ENCODE measurements at places on chromosomes 11 and 22.

DNA sequence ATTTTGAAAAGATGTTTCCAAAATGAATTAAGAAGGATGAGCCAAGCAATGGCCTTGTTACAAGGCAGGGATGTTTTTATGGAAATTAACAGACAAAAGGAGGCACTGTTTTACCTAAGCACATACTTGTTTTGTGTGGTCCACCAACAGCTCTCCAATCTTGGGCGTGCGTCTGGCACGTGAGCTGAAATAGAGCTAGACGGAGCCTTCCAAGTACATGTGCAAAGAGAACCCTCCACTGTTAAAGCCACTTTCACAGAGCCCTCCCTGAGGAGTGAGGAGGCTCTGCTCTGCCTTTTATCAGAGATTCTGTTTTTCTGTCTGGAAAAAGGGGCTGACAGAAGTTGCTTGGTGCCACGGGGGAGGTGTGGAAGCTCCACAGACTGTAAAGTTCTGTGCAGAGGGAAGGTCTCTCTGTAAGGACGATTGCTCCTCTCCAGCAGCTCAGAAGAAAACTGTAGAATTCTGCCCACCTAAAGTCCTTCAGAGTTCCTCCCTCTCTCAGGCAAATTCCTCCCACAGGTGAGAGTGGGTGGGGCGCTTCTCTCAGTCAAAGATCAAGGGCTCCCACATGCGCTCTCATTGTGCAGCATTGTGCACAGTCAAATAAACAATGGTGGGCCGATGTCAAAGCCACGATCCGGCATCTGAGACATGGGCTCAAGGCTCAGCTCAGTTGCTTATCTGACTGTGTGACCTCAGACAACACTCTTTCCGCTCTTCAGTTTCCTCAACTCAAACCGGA, 92.6 kb upstream of the CSNK2A3 start:
- DNase-seq: no peak

DNA sequence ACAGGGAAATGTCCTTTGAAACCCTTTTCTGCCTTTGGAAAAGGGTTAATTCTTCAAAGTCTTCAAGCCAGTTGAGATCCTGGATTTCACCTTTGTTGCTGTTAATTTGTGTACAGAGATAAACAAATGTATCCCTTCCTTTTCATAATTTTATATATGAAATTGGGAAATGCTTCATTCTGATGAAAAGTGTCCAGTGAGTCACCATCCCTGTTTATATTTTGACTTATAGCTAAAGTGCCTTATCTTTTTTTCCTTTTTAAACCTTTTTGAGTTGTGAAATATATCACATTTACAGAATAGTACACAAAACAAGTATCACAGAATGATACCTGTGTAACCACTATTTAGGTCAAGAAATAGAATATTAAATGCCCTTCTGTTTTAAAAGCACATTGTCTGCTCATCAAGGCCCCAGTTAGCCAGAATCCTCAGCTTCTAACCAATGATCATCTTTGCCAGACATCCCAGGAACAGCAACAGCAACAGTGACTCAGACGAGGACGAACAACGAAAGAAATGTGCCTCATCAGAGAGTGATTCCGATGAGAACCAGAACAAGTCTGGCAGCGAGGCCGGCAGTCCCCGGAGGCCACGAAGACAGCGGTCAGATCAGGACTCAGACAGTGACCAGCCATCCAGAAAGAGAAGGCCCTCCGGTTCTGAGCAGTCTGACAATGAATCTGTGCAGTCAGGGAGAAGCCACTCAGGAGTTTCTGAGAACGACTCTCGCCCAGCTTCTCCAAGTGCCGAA, 27.3 kb downstream of the CTR9 start:
- no peak for DNase-seq

GRCh38 chr11:112828421-112828820, 132.8 kb upstream of the NCAM1 start:
- DNase-seq: no peak

GRCh38 chr11:119515771-119516400, 92.9 kb upstream of the THY1 start:
- DNase-seq: no peak

GRCh38 chr11:106172386-106172991, 95.0 kb downstream of the AASDHPPT start:
- DNase-seq: no peak

DNA sequence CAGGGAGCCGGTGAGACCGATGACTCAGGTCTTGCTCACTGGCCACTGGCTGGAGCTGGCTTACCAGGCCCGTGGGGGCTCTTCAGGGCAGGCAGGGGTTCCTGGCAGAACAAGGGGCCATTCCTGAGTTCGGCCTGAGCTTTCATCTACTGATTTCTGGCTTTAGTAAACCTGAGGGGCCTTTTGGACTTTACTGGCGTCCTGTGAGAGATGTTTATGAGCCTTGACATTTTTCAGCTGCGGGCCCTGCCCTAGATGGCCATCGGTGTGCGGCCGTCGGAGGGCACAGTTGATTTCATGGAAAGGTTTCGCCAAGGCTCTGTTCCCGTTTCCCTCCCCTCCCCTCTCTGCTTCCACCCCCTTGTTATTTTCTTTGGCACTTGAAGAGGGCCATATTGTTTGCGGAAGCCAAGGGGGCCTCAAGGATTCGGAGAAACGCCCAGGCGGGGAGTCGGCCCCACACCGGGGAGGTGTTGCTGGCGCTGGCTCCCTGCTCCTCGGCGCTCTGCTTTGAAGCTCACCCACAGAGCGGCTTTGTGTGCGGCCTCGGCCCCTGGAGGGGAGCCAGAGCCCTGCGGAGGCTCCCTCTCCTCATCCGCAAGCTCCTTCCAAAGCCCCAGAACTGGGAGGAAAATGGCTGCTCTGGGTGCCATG, 17.7 kb downstream of the ELF5 start:
- no peak for DNase-seq

GRCh38 chr22:44364751-44365130, 52.0 kb upstream of the SHISAL1 start:
- no peak for DNase-seq

DNA sequence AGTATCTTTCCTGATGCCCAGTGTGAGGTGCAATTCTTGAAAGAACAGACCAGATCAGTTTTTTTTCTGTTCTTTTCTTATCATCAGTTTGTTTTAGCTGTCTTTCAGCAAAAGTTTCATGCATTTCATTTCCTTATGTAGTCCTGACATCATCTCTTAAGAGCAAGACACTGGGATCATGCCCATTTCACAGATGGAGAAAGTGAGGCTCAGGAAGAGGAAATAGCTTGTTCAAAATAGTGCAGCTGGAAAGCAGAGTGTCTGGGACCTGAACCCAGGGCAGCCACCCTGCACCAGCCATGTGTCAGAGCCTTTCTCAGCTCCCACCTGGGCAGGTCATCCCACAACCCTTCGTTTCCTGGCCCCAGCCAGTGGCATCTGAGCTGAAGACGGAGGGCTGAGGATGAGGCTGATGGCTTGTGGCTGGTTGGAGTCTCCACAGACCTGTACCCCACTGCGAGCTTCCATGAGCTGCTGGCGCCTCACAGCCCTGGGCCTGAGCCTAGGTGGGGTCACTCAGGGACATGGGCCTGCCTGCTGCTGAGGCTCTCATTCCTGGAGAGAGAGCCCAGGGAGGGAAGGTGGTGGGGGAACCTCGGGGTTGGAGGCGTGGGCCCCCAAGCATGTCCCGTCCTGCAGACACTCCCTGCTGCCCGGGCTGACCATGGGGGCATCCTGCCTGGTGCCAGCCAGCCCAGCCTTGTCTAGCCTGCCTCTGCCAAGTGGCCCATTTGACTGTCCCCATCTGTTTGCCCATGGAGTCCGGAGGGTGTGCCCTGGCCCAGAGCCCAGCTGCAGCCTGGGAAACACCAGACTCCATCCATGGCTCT, 61.8 kb downstream of the SMIM38 start:
- no peak for DNase-seq

DNA sequence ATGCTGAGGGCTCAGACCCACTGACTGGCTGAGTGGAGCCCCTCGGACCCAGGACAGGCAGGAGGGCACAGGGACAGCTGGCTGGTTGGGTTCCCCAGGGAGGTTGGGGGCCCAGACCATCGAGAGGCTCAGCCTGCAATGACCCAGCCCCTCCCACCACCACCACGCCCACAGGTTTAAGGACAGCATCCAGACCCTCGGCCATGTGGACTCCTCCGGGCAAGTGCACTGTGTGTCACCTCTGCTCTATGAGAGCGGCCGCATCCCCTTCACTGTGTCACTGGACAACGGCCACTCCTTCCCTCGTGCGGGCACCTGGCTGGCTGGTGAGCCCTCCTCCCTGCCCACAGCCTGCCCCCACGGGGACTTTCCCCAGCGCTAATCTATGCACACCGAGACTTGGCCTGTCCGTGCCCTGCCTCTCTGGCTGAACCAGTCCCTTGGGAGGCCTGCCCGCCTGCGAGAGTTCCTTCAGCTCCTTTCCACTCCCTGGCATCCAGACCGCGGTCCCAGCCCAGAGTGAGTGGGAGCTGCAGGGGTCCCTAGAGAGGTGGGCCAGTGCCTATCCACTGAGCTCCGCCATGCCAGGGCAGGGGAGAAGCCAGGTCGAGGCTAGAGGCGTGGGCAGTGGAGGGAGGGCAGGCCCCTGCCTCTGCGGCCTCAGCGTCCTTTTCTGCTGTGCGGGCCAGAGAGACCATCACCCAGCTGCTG, 2.2 kb downstream of the SUSD2 start:
- DNase-seq: no peak

- no peak for DNase-seq
Measured at GRCh38 chr11:57391539-57391938, 1.1 kb upstream of the PRG2 start.

DNA sequence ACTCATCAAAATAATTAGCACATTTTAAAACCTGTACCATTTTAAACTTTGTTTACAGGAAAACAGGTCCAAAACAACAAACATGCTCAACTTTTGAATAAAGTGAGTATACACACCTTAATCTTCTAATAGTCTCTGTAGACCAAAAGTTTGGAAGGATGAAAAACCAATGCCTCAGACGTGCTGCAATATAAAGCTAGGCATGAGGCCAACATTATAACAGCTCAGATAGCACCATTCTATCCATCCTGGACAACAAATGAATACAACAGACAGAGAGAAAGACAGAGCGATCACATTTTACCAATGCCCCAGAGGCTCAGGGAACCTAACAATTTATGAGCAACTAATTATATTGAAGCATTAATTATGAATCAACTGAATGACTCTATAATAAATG, 77.0 kb downstream of the PAK1 start:
- DNase-seq: no peak

GRCh38 chr22:39913886-39914285, 13.0 kb downstream of the GRAP2 start:
- no peak for DNase-seq

GRCh38 chr22:23591201-23591791, 11.2 kb upstream of the IGLL1 start:
- DNase-seq: peak; percentile 15

- DNase-seq: no peak
Measured at GRCh38 chr22:27445881-27446280, 355.7 kb downstream of the MN1 start.

GRCh38 chr11:127644366-127644765, 643.8 kb upstream of the KIRREL3 start:
- DNase-seq: no peak

DNA sequence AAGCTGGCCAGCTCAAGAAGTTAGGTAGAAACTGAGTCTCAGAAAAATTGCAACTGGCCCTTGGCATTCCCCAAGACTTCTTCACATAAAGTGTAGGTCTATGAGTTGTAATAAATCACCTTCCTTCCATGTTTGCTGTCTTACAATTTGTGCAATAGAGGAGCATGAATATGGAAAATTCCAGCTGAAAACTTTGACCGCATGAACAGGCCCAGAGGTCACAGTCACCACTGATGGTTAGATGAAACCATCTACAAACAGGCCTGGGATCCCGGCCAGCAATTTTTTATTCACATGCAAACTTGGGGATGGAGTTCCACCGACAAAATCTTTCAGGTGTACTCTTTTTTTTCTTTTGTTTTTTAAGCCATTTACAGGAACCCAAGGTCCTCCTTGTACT, 88.1 kb downstream of the SERGEF start:
- no peak for DNase-seq

DNA sequence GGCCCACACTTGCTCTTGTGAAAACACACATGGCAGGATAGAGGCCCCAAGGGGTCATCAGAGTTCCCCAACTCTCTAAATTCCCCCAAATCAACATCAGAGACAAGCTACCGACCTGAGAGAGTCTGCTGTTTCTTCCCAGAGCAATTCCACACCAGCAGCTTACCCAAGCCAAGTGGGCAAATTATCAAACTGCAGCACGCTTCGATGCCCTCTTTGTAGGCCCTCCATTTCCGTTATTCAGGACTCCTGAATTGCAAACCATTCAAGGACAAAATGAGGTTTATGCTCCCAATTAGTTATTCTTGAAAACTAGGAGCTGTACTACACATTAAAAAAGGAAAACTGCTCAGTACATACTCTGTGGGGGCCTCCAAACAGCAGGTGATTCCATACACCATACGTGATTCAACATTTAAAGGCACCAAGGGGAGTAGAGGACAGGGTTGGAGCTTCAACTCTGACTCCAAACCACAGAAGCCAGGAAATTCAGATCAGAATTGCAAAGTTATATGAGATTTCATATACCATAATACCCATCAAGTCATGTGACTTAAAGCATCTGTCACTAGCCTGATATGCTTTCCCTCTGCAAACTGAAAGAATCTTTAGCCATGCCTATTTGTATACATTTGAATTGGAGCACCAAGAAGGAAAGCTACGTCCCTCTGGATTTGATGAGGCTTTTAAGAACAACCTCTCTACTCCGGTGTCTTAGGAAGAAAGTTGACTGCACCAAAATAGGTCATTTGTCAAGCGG, 234.8 kb downstream of the CADM1 start:
- DNase-seq: no peak

- no peak for DNase-seq
Measured at GRCh38 chr22:19097518-19097917, 24.7 kb downstream of the DGCR2 start.

DNA sequence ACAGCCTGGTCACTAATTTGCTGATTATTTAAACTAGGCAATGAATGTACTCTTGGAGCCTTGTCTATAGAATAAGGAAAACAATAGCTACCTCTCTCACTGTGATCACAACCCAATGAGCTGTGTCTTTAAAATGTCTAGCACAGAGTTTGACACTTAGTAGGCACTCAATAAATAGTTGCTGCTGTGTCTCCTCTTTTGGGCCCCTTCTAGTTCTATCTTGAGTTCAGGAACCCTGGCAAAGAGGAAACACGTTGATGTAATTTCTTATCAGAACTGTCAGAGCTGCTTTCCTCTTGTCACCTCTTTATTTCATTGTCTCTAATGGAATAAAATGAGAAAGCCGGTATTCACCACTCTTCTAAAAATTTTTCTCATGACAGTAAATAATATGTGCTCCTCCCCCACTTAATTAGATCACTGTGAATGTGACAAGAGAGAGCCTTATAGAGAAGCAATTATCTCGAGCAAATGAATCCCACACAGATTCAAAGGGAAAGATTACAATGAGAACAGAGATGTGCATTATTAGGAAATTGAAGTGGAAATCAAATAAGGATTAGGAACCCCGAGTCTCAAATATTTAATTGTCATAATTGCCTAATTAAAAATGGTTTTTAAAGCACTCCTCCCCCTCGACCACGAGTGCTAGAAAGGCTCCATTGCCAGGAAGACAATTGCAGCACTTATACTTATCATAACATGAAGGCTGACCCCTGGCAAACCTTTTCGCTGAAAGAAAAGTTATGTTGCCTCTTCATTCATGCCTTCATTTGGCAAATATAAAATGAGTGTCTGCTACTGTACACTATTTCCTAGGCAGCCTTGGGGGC, 175.0 kb upstream of the BDNF start:
- DNase-seq: no peak
